Left renal cortex interstitium (tissue), 4 donors: ENCODE measurements at places on chromosomes 16 and 17. TPM values are rescaled to one million over a fixed set of nuclear protein-coding genes. Genes with fewer than 3 reads are reported as not detected.
A peak's percentile ranks its signal among the peaks of the same experiment; 100 is the strongest.

TMC5 gene
- polyA plus RNA-seq, result 0.28 TPM

IKZF3 gene
- 0.14 TPM for polyA plus RNA-seq

CCL15 gene
- 5.9 TPM for polyA plus RNA-seq

ACSM5 gene
- polyA plus RNA-seq, result 3.3 TPM

STH gene
- not detected for polyA plus RNA-seq

OSGIN1 gene
- 0.48 TPM for polyA plus RNA-seq

- DNase-seq, result no peak
Measured at GRCh38 chr17:40076591-40076990, 13.8 kb downstream of the THRA start.

DNA sequence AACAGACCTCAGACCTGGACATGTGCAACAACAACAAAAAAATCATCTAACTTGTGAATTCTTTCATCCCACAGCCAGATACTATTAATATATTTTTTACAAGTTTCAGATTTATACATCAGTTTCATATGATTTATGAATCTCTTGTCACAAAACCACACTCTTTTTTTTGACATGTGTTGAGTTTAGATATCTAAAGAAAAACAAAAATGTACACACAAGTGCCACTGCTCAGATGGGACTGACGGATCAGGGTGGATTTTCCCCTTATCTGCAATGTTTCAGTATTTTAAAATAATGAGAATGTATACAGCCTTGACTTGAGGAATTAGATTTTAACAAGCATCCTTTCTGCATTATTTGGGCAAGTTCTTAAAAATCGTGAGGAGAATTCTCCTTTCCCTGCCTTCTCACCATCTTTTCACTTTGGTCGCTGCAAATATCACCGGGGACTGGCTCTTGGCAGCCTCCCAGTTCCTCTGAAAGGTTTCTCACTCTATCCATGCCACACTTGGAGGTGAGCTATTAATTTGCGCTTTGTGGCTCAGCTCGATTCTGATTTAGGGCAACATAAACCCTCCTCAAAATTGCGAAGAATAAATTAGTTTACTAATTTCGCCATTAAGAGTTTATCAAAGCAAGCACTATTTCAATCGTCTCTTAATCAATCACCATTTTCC is 225.7 kb downstream of the XYLT1 start:
- DNase-seq, result no peak

- DNase-seq, result no peak
Measured at GRCh38 chr17:49501496-49501895, 6.4 kb downstream of the NGFR start.

DNA sequence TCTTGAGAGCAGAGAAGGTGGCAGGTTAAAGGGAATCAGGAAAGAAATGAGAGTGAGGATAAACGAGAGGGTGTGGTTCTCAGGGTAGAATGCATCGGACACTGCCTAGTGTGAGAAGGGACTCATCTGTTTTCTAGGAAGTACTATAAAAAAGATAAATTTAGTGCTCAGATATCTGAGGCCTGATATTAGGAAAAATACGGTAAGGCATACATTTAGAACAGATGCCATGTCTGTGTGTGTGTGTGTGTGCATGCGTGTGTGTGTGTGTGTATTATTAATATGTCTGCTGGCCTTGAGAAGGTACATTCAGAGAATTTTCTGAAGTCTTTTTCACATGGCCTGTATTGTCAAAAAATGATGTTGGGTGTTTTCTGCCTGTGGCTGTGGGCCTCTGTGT is 414.8 kb downstream of the MAF start:
- no peak for DNase-seq

GRCh38 chr17:35778641-35779196 is 16.7 kb downstream of the MMP28 start:
- DNase-seq, result no peak

DNA sequence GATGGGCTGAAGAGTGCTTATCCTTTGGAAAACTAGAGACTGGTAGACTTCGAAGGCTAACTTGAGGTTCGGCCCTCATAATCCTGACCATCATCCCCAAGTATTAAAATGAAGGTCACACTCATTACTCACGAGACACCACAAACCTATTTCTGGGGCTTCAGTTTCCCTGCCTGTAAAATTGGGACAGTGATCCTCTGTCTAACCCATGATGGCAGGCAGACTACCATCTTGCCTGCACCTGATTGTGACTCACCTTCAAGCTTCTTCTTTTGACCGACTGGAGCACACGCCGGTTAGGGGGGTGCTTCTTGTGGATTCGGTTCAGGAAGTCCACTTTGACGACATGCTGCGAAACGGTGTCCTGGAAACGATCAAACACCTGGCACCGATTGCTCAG is 14.2 kb upstream of the DHRS13 start:
- DNase-seq, result no peak

GRCh38 chr17:77535435-77535834 is 394.7 kb downstream of the SEC14L1 start:
- no peak for DNase-seq

DNA sequence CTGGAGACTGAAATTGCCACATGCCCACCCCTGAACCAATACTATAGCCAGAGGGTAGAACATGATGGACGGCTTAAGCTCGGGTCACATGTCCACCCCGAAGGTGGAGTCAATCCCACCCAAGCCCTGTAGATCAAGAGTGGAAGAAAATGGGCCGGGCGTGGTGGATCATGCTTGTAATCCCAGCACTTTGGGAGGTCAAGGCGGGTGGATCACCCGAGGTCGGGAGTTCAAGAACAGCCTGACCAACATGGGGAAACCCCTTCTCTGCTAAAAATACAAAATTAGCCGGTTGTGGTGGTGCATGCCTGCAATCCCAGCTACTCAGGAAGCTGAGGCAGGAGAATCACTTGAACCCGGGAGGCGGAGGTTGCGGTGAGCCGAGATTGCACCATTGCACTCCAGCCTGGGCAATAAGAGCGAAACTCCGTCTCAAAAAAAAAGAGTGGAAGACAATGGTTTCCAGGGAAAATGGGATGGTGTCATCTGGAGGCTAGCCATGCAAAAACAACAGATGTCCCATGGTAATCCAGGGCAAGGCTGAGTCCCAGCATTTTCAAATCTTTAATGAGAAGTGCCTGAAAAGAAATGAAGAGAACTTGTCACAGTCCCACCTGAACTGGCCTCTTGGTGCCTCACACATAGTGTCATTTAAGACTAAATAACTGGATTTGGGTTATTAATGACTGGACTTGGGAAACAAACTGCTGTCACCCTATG is 30.1 kb downstream of the CD300LF start:
- no peak for DNase-seq

- no peak for DNase-seq
Measured at GRCh38 chr17:68324654-68325336, 33.5 kb downstream of the ARSG start.

DNA sequence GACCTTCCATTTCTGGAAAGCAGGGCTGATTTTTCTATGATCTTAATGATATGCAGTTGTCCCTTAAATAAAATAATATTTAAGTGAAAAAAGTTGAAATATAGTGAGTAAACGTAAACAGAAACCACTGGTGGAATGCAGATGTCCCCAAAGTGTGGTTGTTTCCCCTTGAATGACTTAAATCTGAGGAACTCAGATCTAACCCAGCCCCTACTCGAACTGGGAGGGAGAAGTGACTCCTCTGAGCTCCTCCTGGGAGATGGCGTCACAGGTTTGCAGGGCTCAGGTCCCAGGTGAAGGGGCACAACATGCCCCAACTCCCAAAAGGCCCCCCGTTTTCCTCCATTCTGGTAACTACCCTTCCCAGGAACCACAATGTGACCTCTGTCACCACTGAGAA is 142.8 kb downstream of the IRF8 start:
- DNase-seq, result no peak

GRCh38 chr16:66926171-66926947 is 1.0 kb upstream of the RRAD start:
- DNase-seq, result no peak

DNA sequence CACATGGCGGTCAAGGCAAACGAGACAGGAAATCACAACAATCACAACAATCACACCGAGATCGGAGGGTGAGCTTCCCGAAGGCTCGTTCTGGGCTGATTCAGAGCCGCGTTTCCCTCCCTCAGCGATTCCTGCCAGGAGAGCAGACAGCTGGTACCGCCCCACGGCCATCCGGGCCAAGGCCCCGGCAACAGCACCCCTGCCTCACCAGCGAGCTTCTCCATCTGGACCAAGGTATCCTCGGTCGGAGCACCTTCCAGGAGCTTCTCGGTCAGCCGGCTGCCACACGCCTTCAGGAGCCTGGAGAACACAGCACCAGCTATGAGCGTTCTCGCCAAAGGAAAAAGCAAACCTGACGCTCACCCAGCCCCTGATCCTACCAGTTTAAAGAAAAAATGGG is 15.2 kb upstream of the PLD6 start:
- DNase-seq, result no peak

GRCh38 chr17:9331279-9332131 is 244.1 kb downstream of the STX8 start:
- no peak for DNase-seq

- no peak for DNase-seq
Measured at GRCh38 chr17:12947047-12947446, 70.8 kb downstream of the ELAC2 start.

DNA sequence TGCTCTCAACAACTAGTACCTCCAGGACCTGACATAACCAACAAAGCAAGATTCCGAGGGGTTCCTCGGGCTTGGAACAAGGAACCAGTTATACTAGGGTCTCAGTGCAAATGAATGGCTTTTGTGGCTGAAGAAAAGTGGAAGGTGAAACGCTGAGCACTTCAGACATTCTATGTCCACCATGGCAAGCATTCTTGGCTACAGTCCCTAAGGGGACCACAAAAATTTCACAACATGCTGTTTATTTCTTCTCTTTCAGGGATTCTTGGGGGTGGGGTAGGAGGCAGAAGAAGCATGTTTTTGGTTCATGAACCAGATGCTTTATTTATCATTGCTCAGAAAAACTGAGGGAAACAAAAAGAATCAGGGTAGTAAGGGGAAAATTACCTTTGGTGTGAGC is 479.9 kb upstream of the CDH11 start:
- DNase-seq, result no peak

GRCh38 chr16:13351181-13351580 is 449.8 kb downstream of the SHISA9 start:
- no peak for DNase-seq

- no peak for DNase-seq
Measured at GRCh38 chr17:79992649-79993389, 42.9 kb downstream of the TBC1D16 start.

DNA sequence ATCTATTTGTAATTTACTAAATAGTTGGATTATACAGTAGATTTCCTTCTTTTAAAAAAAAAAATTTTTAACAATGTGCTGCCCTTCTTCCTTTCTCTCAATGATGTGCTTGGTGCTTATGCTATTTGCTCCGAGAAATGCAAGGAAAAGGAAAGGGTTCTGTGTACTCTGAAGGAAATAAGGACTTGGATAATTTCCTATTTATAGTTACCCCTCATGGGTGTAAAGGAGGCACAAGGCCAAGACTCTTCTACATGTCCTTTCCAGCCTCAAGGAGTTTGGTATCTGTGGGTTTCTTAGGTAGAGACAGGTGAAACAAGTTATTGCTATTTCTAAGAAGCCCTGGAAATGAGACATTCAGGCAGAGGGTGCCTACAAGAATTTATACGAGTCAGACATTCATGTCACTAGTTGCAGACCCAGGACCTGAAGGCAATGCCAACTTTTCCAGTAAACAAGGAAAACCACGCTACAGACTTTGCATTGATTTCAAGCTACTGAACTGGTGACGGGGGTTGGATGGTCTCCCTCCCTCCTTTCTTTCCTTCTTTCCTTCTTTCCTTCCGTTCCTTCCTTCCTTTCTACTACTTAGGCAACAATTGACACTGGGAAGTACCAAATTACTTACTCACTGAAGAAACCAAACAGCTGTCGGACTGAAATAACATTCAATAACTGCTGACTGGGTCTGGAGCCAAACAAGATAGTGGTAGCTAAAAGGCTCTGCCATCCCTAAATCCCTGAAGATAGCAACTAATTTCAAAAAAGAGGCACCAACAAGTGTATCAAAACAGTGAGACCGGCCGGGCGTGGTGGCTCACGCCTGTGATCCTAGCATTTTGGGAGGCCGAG is 33.8 kb upstream of the GHDC start:
- DNase-seq, result no peak

DNA sequence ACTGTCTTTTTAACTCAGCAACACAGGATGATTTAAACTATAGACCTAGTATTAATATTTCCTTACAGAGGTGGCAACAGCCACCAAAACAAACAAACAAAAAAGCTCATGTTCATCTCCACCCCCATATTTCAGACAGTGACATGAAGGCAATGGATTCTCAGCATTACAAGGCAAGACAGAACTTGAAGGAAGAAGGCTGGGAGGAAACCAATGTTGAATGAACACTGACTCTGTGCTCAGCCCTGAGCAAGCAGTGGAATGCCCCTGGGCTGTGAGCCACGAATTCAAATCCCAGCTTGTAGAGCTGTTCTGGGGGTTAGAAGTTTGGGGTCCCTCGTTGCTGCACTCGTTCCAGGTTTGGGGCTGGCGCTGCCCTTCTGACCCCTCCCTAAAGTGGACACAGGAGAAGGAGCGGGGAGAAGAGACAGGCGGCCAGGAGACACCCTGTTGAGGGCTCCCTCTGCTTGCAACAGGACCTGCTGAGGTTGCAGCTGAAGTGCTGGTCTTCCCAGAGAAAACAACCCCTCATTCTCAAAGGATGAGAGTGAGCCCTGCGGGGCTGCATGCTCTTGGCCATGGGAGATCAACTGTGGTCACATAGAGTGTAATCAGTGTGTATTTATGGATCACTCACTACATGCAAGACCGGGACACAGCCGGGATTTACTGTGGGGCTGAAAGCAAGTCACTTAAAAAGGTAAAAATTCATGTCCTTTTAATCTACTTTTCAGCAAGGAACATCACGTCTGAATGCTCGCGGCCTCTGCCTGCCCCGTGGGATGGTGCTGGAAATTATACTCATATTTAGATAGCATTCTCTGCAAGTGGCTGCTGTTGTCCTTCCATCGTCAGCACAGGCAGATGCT is 34.3 kb downstream of the MYH3 start:
- no peak for DNase-seq

DNA sequence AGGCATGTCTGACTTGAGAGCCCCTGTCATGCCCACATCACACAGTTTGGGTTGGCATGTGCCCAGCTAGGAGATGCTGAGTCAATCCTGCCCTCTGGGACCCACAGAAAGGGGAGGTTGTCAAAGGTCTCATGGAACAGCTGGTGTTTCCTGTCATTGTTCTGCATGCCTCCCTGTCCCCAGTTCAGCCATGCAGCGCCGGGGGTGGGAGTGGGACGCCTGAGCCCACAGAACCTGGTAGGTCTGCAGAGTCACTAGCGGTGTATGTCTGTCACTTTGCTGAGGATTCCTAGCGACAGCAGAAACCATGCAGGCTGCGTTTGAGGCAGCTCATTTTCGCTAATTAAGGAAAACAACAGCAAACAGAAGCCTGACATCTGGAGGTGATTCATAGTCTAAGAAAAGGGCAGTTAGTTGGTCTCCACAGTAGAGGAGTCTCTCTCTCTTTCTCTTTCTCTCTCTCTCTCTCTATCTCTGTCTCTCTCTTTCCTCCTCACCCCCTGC is 19.6 kb upstream of the CCL1 start:
- DNase-seq, result no peak

GRCh38 chr17:72884066-72884465 is 208.4 kb downstream of the SLC39A11 start:
- DNase-seq, result no peak

GRCh38 chr17:78122216-78122930 is 6.2 kb downstream of the TMC6 start:
- no peak for DNase-seq

- DNase-seq, result peak; percentile 91
Measured at GRCh38 chr17:19448341-19449268, 37.6 kb downstream of the RNF112 start.
